ENCODE measurements at places on chromosomes 3 and 15.

- no peak for DNase-seq
These were observed 108.8 kb downstream of the CTNNB1 start for GRCh38 chr3:41308119-41308518.

- no peak for DNase-seq
These were observed 16.9 kb upstream of the LPP start for GRCh38 chr3:188137051-188137450.

- DNase-seq = no peak
These were observed 12.6 kb downstream of the DUSP7 start for GRCh38 chr3:52043750-52044149.

- DNase-seq = no peak
These were observed 17.8 kb upstream of the HDGFL3 start for GRCh38 chr15:83225449-83225848.

DNA sequence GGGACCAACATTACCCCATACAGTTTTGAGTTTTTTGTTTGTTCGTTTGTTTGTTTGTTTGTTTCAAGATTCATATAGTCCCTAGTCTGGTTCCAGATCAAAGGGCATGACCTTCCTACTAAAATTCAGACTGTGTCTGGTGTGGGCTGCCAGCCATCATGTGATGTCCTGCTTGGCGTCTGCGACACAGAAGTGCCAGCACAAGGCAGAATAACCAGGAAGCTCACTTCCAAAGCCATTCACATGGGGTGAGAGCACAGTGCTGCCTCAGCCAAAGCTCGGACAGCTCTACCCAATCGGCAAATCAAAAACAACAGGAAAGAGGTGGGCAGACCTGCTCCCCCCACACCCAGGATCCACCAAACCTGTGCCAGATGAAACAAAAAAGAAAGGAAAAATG, 142.6 kb upstream of the THBS1 start:
- no peak for DNase-seq

DNA sequence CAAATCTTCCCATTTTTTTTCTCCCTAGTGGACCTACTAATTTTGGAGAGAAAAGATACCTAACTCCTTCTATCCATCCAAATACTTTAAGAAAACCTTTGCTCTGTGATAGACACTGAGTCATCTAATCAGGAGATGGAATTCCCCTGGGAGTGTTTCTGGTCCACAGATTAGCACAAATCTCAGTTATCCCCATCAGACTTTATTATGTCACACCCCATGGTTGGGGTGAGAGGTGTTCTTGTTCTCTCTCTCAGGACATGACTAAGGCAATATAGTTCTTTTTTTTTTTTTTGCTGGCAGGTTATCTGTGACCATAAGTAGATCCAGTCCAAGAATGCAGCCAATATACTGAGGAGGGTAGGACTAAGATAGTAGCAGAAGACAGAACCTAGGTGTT, 15.8 kb downstream of the SLC9A9 start:
- DNase-seq = no peak

- DNase-seq = no peak
These were observed 17.0 kb upstream of the RPN1 start for GRCh38 chr3:128667641-128668040.

DNA sequence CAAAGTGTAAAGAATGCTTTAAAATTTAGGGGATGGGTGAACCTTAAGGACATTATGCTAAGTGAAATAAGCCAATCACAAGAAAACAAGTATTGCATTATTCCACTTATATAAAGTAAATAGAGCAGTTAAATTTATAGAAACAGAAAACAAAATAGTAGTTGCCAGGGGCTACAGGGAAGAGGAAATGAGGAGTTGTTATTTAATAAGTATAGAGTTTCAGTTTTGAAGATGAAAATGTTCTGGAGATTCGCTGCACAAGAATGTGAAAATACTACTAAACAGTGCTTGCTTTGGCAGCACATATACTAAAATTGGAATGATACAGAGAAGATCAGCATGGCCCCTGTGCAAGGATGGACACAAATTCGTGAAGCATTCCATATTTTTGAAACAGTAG, 32.0 kb downstream of the DNAH12 start:
- DNase-seq = no peak

- no peak for DNase-seq
These were observed 80.7 kb upstream of the ZBED2 start for GRCh38 chr3:111675846-111676210.

Measured in midbrain (tissue), 1 donor.